Activated CD8-positive, alpha-beta memory T cell treated with anti-CD3 and anti-CD28 coated beads for 24 hours (primary cell): ENCODE measurements at places on chromosomes 5 and 9.

GRCh38 chr9:3962496-3962895, 337.4 kb downstream of the GLIS3 start:
- no peak for DNase-seq

- no peak for DNase-seq
Observed at GRCh38 chr9:137763271-137763955, 114.2 kb upstream of the CACNA1B start.

DNA sequence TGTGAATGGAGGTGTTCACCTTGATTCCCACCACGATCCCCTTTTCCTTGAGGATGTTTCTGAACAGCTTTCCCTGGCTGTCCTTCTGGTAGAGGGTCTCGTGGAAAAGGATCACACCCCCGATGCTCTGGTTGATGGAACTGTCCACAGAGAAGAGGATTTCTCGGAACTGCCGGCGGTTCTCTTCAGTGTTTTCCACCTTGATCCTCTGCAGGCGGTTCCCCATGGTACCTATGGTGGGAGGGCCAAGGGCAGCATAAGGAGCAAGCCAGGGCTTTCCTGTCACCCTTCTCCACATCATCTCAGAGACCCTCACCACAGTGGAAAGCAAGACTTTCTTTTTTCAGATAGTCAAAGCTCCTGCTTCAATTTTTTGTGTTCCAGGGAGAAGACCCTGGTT, 5.8 kb downstream of the ALDOB start:
- DNase-seq = no peak

GRCh38 chr5:171845857-171846256, 60.2 kb downstream of the SMIM23 start:
- DNase-seq = no peak

- DNase-seq = no peak
Observed at GRCh38 chr5:92861531-92862285, 719.3 kb downstream of the NR2F1-AS1 start.

DNA sequence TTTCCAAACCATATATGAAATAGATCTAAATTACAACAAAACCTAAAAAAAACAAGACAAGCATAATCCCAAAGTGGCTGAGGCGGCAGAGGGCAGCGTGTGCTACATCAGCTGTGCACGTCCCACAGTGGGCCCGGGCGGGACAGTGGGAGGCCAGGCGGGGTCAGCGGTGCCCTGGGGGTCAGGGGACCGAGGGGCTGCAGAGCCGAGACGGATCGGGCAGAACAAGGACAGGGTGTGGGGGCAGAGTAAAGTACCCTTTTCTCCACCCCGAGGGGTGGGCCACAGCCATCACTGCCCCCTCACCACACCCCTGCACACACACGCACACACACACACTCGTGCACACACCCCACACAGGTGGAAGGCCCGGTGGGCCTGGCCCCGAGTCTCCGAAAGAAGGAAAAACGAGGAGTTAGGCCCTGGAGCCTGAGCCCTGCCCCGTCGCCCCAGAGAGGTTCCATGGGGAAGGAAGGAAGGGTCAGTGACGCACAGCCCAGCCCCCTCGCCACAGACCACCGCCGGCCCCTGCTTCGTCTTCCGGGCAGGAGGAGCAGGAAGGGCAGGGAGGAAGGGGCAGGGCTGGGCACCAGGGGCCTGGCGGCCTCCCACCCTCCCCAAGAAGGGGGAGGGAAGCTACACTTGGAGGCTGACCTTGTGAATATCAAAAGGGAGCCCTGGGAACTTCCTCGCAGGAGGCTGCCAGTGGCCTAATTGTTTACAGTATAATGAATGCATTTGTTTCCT, 49.6 kb upstream of the UBAC1 start:
- DNase-seq = no peak

DNA sequence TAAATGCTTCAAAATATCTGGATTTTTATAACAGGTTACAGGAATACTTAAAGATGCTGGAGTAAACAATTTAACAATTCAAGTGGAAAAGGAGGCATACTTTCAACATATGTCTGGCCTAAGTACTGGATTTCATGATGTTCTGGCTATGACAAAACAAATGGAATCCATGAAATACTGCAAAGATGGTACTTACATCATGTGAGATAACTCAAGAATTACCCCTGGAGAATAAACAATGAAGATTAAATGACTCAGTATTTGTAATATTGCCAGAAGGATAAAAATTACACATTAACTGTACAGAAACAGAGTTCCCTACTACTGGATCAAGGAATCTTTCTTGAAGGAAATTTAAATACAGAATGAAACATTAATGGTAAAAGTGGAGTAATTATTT, 35.6 kb downstream of the SLC30A5 start:
- DNase-seq = no peak

GRCh38 chr5:139549162-139549894, 11.8 kb upstream of the UBE2D2 start:
- no peak for DNase-seq

DNA sequence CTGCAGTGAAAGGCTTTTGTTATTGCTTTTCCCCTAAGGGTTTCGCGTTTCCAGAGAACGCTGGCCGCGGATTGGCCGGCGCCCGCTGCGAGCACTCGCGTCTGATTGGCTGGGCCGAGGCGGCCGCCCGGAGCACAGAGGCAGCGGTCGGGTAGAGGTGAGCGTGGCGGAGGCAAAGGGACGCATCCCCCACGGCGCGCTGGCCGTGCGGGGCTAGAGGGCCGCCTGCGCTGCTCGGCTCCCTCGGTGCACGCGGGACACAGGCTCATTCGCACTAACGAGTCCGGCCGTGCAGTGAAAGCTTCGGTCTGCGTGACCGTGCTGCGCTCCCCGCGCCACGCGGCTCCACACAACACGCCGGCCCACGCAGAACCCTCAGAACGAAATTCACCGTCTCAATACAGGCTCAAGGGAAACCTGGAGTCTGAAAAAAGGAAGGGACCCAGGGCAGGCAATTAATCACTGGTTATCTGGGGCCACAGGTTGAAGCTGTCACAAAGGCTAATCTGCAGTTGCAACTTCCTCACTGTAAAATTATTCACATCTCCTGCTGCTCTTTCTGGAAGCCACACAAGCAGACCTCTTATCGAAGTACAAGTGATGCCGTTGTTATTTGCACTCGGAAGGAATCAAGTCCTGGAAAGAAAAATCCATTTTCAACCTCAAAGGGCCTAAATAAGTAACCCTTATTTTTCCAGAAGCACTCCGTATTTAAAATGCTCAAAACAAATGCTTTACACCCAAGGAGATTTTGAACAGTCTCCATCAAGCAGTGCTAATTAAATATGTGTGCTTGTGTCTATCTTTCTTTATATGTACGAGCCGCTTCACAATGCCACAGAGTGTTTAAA, 94.6 kb downstream of the ZNF608 start:
- peak; percentile 60 for DNase-seq

GRCh38 chr5:14471507-14471906, 110.1 kb upstream of the OTULINL start:
- no peak for DNase-seq

DNA sequence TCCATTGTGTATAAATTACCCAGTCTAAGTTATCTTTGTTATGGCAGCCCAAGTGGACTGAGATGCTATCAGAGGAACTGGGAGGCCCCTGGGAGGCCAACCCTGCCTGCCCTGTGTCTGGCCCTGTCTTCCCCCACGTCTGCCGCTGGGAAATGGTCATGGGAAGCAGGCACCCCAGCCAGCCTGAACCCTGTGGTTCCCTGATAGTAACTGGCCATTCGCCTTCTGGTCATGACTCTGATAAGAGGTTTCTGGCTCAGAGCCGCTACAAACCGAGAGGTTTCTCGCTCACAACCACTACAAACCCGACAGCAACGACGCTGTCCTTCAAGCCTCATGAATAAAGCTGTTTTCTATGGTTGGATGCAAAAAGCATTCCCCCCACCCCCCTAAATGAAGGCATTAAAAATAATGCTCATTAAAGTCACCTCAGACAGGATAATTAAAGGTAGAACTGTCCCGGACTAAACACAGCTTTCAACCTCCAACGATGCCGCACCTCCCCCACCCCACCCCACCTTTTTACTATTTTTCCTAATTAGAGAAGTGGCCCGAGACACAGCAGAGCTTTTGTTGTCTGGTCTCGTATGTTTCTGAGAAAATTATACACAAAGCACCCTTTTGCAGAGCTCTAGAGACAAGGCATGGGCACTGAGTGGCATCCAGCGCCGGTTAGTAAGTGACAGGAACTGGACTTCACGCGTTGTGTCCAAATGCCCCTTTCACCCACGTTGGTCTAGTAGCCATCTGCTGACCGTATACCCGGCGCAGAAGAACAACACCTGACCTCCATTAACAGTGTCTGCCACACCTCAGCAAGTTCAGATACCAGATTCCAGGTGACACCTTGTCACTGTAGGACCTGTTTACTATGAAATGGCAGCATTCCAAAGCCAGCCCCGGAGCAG, 140.8 kb downstream of the COL23A1 start:
- no peak for DNase-seq

DNA sequence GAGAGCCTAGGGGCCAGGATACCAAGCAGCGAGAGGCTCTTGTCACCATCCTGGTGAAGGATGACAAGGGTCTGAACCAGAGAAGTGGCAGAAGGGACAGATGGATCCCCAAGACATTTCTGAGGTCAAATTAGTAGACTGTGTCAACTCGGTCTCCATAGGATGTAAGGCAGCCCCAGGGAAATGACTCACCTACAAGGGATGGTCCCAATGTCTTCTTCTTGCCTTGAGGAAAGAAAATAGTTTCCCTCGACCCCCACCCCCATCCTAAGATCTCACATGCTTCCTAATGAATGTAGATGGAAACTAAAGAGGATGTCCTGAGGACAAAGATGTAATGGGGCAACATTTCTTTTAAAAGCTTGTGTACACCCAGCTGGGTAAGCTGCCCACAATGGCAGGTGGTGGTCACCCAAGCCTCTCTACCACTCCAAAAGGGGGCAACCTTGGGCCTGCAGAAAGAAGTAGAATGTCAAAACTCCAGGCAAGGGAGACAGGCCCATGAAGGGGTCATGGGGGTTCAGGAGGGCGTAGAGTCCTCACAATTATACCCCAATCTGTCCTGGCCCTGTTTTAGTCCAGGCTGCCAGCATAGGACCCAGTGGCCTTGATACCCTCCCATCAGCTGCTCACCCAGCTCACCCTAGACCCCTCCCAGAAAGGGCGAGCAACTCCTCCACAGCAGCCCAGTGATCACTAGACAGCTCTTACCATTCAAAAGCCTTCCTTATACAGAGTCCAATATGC, 187.4 kb downstream of the ACTL7B start:
- no peak for DNase-seq

GRCh38 chr5:151238303-151238741, 14.4 kb upstream of the CCDC69 start:
- no peak for DNase-seq

DNA sequence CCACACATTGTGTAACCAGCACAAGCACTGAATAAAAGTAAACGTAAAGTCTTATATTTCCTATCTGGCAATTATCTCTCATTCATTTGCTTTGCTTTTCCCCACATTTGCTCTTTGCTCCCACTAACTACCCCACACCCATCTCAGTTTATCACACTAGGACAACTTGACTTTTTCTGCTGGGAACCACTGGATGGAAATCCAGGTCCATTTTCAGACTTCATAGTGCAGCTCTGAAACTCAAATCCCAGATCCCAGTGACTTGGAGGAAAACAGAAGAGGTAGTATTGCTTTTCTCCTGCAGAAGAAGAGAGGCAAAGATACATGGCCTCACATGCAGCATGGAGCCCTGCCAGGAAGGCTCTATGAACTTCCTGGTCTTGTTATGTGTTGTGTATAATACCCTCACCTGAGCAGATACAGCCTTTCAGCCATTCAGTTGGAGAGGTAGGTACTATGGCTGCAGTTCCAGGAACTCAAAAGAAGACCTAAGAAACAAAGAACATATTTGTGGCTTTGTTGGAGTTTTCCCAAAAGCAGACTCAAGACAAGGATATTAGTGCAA, 90.0 kb upstream of the NIPBL start:
- DNase-seq = no peak

DNA sequence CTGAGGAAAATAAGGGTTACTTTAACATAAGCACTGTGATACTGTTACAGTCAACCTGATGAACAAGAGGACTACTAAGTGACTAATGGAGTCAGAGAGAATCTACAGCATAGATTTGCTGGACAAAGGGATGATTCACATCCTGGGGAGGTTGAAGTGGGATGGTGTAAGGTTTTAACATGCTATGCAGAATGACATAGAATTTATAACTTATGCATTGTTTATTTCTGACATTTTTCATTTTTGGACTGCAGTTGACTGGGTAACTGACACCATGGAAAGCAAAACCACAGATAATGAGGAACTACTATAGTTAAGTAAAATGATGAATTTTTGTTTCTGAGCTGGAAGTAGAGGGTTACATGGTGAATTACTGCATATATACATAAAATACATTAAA, 389.2 kb downstream of the MAT2B start:
- no peak for DNase-seq

DNA sequence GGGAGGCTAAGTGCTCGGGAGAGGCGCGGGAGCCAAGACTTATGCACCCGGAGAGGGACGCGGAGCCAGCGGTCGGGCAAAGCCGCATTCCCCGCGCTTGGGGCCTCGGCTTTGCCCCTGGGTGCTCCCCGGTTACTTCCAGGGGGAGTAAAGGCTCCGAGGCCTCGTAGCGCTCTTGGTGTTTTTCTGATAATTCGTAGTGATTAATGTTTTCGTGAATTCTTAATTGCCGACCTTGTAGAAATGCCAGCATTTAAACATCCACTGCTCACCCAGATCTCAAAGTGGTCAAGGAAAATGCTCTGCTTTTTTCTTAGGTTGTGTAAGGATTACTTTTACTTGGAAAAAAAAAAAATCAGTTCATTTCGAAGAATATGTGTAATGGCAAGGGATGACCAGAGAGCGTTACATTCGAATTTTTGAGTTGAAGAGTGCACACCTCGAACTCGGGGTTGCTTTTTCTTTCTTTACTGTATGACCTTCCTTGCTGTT, 654 bp upstream of the TUT7 start:
- DNase-seq = no peak

DNA sequence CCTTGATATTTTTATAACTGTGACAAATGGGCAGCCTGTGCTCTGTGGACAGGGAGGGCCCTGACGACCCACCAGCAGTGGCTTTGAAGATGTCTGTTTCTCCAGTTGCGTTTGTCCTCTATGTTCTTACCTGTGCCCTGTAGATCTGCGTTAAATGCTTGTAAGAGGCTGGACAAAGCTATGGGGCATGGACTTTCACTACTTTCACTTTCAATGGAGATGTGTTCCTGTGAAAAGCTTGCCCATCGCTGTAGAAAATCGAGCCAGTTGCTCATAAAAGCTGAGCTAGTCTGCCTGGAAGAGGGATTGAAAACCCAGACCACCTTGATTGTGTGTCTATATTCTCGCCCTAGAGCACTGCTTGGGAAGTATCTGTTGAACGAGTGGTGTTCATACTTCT, 74.1 kb downstream of the PSAT1 start:
- DNase-seq = no peak

DNA sequence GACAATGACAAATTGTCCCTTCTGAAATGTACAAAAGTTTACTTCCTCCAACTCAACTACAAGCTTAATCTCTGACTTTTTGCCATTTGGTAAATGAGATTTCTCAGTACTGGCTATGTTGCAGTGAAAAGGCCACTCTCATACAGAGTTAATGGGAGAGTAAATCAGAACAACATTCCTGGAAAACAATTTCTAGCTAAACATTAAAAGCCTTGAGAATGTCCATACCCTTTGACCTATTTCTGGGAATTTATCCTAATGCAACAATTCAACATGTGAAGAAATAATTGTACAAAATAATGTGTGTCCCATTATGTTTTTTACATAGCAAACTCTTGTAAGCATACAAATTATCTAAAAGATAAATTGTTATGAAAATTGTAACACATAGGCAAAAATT, 56.3 kb upstream of the SPEF2 start:
- DNase-seq = no peak
